ENCODE measurements at places on chromosomes 3 and 15.

- DNase-seq: no peak
Measured at GRCh38 chr3:64395490-64395889, 170.2 kb upstream of the PRICKLE2 start.

- no peak for DNase-seq
Measured at GRCh38 chr3:161682715-161683114, 186.1 kb downstream of the OTOL1 start.

DNA sequence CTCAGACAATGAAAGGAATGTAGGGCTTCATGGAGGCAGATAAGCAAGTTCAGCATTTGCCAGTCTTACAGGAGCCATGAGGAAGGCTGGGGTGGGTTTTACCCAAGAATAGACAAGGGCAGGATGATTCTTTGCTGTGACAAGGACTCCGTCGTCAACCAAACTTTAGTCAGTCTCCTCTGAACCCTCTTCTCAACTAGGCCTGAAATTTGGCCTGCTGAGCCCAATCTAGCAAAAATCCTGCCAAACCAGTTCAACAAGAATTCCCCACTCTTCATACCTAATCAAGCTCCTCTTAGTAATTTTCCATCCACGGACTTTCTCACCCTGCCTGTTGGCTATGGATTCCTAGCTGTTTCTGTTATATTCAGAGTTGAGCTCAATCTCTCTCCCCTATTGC lies 280.5 kb downstream of the TBL1XR1 start:
- no peak for DNase-seq

DNA sequence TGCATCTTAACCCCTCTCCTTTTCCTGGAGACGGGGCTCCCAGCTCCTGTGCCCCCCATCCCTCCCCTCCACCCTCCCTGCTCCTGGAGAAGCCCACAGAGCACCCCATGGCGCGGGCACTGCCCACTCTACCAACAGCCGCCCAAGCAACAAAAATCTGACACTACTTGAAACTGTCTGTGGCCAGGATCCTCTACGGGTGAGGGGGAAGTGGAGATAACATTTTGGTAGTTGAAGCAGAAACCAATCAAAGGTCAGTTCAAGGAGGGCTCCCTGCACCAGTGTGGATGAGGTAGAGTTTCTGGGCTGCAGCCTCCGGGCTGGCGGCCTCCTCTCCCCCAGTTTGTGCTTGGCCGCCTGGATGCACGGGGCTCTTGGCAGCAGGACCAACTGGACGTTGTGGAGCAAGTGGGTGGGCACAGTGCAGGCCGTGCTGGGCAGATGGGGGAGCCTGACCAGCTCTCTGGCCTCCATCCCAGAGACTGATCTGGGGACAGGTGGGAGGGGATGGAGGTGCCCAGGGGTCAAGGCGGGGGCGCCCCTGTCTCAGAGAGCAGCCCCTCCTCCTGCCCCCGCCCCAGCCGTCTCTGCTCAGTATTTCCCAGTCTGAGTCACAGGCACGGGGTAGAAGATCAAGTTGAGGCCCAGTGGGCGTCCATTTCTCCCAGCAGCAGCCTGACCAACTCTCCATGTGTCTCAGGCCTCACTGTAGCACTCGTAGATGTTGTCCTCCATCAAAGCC lies 12.8 kb downstream of the H1-8 start:
- DNase-seq: no peak

DNA sequence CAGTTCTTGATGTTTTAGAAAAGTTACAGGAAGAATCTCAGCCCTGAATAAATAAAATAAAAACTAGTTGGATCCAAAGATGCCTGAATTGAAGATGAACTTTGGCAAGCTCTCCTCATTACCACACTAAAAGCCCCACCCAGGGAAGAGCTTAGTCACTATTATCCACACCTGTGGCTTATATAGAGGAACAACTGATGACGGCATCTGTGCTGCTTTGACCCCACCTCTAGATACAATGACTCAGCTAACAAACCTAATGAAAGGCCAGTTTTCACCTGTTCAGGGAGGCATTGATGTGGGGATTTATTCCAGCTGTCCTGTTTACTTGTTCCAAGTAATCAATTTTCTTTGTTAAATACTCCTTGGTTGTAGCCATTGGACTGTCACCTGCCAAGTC lies 604.7 kb upstream of the EPHA6 start:
- no peak for DNase-seq

GRCh38 chr15:95448531-95449229 lies 881.8 kb upstream of the NR2F2 start:
- DNase-seq: no peak

- no peak for DNase-seq
Measured at GRCh38 chr15:45185069-45185779, 2.5 kb downstream of the SHF start.

DNA sequence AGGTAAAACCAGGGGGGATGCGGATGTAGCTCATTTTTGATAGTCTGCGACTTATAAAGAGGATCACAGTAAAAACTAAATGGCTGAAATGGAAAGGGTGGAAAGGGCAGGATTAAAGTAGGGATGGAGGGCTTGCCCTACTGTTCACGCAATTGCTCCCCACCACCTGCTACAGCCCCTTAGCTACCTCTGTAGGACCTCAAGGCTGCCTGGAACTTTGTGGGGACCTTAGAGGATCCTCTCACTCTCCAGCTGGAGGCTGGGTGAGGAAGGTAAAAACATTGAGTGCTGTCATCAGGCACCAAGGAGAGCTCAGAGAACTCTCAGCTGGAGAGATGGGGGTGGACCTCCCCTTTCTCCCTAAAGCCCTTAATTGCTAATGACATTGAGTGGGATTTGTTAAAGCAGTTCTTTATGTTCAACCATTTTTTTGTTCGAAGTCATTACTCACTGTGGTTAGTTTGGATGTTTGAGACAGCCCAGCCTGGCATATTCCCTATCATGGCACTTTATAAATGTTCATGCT lies 213.0 kb downstream of the CLSTN2 start:
- no peak for DNase-seq
